ENCODE measurements at places on chromosomes 12 and 14.

DNA sequence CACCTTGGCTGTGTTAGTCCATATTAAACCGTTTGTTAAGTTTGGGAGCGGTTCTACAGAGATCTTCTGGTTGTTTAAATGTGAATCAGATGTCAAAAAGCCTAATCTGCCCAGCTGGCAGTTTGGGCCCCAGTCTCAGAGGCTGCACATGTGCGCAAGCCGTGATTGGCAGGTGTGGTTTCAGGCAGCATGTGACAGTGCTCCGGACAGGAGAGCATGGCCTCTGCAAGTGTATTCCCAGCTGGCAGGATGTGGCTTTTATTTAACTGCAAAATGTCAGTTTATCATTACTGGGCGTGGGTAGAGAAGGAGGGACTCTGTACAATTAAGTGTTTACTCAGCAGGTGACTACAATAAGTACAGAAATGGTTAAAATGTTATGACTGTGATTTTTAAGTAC lies 77.5 kb downstream of the PELI2 start:
- H3K4me3 ChIP-seq: no peak overlapping the region
- H3K27ac ChIP-seq: no peak overlapping the region
- no peak for DNase-seq
- no peaks in the 10 kb centered on the region for H3K4me1 ChIP-seq
- H3K27me3 ChIP-seq: no peaks in the 10 kb centered on the region
- H3K36me3 ChIP-seq: no peaks in the 10 kb centered on the region

- H3K27me3 ChIP-seq: no peaks in the 10 kb centered on the region
- H3K27ac ChIP-seq: no peak overlapping the region
- no peak overlapping the region for H3K4me3 ChIP-seq
- H3K36me3 ChIP-seq: no peaks in the 10 kb centered on the region
- no peaks in the 10 kb centered on the region for H3K4me1 ChIP-seq
Observed at GRCh38 chr14:101632520-101632919, 71.2 kb downstream of the DIO3 start.

DNA sequence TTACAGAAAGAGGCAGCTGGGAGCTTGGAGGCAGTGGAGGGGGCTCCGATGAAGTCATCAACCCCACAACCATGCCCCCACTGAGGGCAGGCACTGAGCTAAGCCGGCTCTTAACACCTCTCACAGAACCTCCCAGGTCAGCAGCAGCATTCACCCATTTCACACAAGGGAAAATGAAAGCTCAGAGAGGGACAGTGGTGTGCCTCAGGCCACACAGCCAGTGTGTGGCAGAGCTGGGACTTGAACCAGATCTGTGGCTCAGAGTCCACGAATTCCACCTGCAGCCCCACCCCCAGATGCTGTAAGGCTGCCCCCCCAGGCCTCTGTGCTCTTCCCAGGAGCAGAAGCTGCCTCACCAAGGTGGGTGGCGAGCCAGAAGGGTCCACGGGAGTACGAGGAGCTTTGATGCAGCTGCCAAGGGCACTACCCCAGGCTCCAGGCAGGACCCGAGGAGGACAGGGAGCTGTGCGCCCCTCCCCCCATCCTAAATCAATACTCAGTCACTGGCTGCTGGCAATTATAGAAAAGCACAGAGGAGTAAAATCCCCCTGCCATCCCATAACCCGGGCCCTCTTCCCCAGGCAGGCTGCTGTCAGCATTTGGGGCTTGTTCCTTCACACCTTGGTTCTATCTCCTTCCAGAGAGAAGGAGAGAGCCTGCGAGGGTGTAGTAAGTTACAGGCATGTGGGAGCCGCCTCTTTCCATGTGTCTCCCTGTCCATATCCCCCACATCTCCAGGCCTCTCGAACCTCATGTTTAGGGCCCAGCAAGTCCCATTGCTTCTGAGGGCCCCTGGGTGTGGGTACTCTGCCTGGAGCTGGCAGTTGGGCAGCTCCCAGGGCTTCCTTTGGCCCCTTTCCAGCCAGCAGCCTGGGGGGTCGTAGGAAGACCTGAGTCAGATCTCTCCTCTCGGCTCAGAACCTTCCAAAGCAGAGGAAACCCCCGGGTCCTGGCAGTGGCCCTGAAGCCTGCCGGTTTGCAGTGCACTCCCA lies 47.6 kb downstream of the FAM222A start:
- H3K4me1 ChIP-seq: peaks cover 11% of the 10 kb centered on the region
- H3K4me3 ChIP-seq: no peak overlapping the region
- H3K27ac ChIP-seq: no peak overlapping the region
- H3K27me3 ChIP-seq: no peaks in the 10 kb centered on the region
- no peaks in the 10 kb centered on the region for H3K36me3 ChIP-seq

- no peak for DNase-seq
- H3K36me3 ChIP-seq: peaks cover 2% of the 10 kb centered on the region
- no peak overlapping the region for H3K27ac ChIP-seq
- no peaks in the 10 kb centered on the region for H3K27me3 ChIP-seq
- peaks cover 2% of the 10 kb centered on the region for H3K4me1 ChIP-seq
- peak overlapping the region; percentile 58 for H3K4me3 ChIP-seq
Observed at GRCh38 chr12:103929784-103930033, 501 bp upstream of the HSP90B1 start.

DNA sequence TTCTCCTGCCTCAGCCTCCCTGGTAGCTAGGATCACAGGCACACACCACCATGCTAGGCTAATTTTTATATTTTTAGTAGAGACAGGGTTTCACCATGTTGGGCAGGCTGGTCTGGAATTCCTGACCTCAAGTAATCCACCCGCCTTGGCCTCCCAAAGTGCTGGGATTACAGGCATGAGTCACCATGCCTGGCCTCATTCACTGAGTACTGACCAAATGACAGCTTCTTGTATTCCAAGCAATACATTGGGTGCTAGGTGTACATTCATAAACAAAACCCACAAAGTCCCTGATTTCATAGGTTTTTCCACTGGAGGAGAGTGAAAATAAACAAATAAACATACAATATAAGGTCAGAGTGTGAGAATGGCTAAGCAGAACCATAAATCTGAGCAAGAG lies 136.3 kb downstream of the HELB start:
- no peak overlapping the region for H3K4me3 ChIP-seq
- H3K4me1 ChIP-seq: peaks cover 4% of the 10 kb centered on the region
- no peak overlapping the region for H3K27ac ChIP-seq
- DNase-seq: peak; percentile 21

- H3K4me3 ChIP-seq: no peak overlapping the region
- H3K27ac ChIP-seq: no peak overlapping the region
- H3K4me1 ChIP-seq: no peaks in the 10 kb centered on the region
- no peak for DNase-seq
- H3K27me3 ChIP-seq: no peaks in the 10 kb centered on the region
Observed at GRCh38 chr12:120740871-120741270, 15.2 kb downstream of the ACADS start.

DNA sequence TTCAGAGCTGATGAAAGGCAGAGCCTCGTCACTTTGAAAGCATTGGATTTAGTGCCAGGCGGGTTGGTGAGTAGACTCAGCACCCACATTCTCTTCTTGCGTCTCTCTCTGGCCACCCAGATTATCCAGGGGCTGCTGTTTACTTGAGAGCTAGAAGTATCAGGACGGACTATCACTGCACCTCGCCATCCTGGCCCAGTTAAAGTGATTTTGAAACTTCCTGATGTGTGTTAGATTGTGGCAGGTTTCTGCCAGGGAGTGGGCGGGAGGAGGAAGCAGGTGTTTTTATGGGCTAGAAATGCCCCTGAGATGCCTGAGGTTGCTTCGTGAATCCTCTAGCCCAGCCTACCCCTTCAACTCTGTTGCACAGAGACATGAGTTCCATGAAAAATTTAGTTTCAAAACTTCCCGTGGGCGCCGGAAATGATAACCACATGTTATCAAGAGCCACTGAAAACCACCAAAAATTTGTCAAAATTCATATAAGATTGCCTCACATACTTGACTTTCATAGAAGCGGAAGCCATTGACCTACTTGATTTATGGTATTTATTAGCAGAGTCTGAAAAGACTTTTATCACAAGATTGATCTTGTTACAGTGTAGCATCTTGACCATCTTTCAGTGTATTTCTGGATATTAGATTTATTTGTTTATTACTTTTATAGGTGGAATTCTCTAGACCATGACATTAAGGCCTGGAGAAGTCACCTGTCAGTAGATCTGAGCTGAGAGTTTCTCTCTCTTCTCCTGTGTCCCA lies 466.0 kb downstream of the RAD51B start:
- H3K27ac ChIP-seq: no peak overlapping the region
- H3K36me3 ChIP-seq: no peaks in the 10 kb centered on the region
- H3K27me3 ChIP-seq: no peaks in the 10 kb centered on the region
- no peaks in the 10 kb centered on the region for H3K4me1 ChIP-seq
- no peak overlapping the region for H3K4me3 ChIP-seq

DNA sequence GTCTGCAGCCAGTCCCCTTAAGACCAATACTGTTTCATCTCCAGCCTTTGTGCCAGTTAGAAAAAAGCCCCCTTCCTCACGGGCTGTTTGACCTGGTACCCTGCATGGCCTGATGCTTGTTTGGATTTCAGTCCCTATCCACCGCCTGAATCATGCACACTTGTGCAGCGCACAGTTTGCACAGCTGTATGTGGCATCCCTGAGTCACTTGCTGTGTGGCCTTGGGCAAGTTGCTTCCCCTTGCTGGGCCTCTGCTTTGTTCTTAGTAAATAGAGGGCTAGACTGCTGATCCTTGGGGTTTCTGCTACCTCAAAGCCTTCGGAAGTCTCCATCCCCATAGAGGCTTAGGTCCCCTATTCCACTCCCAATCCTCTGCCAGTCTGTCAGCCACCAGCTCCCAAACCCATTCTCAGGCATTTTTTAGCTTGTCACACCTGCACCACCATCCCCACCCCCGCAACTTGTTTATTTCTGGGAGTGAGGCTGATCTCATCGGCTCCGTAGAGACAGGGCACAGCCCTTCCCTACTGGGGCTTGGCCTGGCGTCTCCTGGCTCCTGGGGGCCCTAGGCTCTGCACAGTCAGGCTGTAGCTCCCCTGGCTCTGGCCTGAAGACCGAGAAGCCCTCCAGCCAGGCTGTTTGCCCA lies 8.8 kb downstream of the KRT80 start:
- no peak overlapping the region for H3K27ac ChIP-seq
- H3K27me3 ChIP-seq: no peaks in the 10 kb centered on the region
- DNase-seq: peak; percentile 79

DNA sequence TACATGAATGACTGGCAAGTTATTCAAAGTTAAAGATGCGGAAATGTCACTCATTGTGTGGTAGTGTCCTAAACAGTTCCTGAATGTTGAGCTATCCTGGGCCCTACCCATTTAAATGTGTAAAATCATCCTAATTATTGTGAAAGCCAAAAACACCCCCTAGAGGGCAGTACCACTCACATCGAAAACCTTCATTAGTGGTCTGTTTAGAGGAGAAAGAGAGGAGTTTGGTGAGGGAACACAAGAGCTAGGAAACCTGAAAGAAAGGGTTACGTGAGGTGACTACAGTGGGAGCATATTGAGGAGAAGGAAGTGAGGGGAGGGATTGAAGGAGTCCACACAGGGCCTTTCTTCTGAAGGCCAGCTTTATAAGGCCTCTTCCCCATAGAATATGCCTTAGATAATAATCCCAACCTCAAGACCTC lies 2.5 kb upstream of the TEP1 start:
- H3K27ac ChIP-seq: no peak overlapping the region
- H3K4me1 ChIP-seq: no peaks in the 10 kb centered on the region
- no peak overlapping the region for H3K4me3 ChIP-seq
- no peaks in the 10 kb centered on the region for H3K27me3 ChIP-seq

DNA sequence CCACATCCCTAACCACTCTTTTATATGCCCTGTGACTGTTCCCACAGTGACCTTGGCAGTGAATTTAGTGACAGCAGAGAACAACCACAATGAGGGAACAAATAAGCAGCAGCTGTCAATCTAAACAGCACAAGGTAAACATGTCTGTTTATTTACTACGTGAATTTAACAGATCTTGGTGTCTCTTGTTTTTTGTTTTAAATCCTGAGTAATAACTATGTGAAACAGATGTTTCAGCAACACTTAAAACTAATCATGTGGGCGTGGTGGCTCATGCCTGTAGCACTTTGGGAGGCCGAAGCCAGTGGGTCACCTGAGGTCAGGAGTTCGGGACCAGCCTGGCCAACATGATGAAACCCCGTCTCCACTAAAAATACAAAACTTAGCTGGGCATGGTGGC lies 17.0 kb upstream of the CFAP54 start:
- H3K4me1 ChIP-seq: no peaks in the 10 kb centered on the region
- no peak for DNase-seq
- H3K27ac ChIP-seq: no peak overlapping the region
- H3K36me3 ChIP-seq: no peaks in the 10 kb centered on the region

- no peaks in the 10 kb centered on the region for H3K27me3 ChIP-seq
- no peak overlapping the region for H3K4me3 ChIP-seq
- H3K27ac ChIP-seq: peak overlapping the region; percentile 92
Observed at GRCh38 chr14:75605916-75606315, 27.5 kb downstream of the FLVCR2 start.

GRCh38 chr12:88834226-88834625 lies 254.0 kb upstream of the KITLG start:
- no peak overlapping the region for H3K4me3 ChIP-seq
- H3K4me1 ChIP-seq: no peaks in the 10 kb centered on the region
- DNase-seq: no peak
- H3K27ac ChIP-seq: no peak overlapping the region
- H3K36me3 ChIP-seq: no peaks in the 10 kb centered on the region
- no peaks in the 10 kb centered on the region for H3K27me3 ChIP-seq

GRCh38 chr12:93403988-93404803 lies 26.5 kb downstream of the NUDT4 start:
- H3K4me3 ChIP-seq: no peak overlapping the region
- H3K36me3 ChIP-seq: no peaks in the 10 kb centered on the region
- no peak overlapping the region for H3K27ac ChIP-seq
- no peak for DNase-seq
- H3K4me1 ChIP-seq: no peaks in the 10 kb centered on the region

- no peak overlapping the region for H3K27ac ChIP-seq
- H3K36me3 ChIP-seq: no peaks in the 10 kb centered on the region
- DNase-seq: no peak
- no peaks in the 10 kb centered on the region for H3K27me3 ChIP-seq
Observed at GRCh38 chr12:29660847-29661246, 122.9 kb downstream of the TMTC1 start.

DNA sequence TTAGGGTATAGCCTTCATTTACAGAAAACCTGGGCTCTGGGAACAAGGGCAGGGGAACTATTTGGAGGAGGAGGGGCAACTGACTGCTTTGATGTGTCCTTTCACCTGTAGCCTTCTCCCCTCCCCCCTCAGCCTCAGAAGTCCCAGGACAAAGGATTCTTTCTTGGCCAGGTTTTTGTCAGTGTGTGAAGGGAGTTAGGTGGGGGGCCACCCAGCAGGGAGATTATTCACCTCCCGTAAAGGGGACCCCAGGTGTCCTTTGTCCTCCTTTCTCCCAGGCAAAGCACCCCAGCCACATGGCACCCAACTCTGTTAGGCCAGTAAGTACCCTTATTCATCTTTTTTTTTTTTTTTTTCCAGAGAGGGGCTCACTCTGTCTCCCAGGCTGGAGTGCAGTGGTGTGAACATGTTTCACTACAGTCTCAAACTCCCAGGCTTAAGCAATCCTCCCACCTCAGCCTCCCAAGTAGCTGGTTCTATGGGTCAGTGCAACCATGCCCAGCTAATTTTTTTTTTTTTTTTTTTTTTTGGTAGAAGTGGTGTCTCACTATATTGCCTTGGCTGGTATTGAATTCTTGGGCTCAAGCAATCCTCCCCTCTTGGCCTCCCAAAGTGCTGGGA lies 723 bp upstream of the NFE2 start:
- no peaks in the 10 kb centered on the region for H3K36me3 ChIP-seq
- H3K27me3 ChIP-seq: no peaks in the 10 kb centered on the region
- H3K4me3 ChIP-seq: peak overlapping the region; percentile 14
- peak; percentile 75 for DNase-seq

- H3K27ac ChIP-seq: no peak overlapping the region
- no peak for DNase-seq
- H3K27me3 ChIP-seq: no peaks in the 10 kb centered on the region
- H3K36me3 ChIP-seq: peaks cover 8% of the 10 kb centered on the region
- peaks cover 15% of the 10 kb centered on the region for H3K4me1 ChIP-seq
Observed at GRCh38 chr12:121277374-121277759, 19.1 kb downstream of the CAMKK2 start.
